Stimulated activated CD8-positive, alpha-beta memory T cell treated with anti-CD3 and anti-CD28 coated beads, Interleukin-12 subunit alpha, Interleukin-12 subunit beta, amount 100 ng/mL, for 4 hours (primary cell): ENCODE measurements at places on chromosomes 2 and 18.

DNA sequence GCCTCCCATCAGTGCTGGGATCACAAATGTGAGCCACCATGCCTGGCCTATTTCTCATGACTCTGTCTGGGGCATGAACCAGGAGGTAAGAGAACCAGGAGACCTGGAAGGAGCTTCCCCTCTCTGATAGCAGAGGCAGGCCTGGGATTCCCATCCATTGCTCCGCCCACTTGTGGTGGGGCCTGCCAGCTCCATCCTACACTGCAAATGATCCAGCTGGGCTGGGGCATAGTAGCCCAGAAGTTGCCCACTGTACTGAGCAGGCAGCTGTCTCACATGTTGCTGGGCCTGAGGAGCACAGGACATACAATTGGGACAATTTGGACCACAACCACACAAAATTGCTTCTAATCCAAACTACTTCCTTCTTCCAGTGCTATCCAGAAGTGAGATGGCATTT lies 91.0 kb downstream of the MARCHF4 start:
- DNase-seq = no peak

GRCh38 chr2:65019675-65020195 lies 30.5 kb downstream of the SLC1A4 start:
- no peak for DNase-seq

DNA sequence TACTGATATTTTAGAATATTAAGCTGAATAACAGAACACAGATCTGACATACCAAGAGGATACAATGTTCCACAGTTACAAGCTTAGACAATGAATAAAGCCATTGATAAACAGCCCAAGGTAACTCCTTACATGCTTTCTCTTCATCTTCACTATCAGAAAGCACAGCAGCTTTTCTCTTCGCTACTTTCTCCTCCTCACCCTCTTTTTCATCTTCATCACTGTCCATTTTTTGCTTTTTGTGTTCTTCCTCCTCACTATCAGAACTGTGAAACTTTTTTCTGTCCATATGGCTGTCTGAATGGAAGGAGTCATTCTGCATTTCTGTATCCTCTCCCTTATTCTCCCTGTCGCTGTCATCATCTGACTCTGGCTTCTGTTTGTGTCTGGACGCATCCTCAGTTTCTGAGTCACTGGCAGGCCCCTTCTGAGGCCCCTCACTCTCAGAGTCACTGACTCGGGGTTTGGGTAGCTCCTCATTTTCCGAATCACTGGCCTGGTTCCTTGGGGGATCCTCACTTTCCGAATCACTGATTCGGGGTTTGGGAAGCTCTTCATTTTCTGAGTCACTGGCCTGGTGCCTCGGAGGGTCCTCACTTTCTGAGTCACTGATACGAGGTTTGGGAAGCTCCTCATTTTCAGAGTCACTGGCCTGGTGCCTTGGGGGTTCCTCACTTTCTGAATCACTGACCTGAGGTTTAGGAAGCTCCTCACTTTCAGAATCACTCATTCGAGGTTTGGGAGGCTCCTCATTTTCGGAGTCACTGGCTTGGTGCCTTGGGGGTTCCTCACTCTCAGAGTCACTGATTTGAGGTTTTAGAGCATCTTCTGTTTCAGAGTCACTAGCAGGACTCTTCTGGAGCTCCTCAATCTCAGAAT lies 21.5 kb downstream of the IWS1 start:
- DNase-seq = no peak

- no peak for DNase-seq
Measured at GRCh38 chr2:229438430-229439159, 167.5 kb upstream of the PID1 start.

- DNase-seq = no peak
Measured at GRCh38 chr2:179538406-179539123, 273.9 kb upstream of the SESTD1 start.

DNA sequence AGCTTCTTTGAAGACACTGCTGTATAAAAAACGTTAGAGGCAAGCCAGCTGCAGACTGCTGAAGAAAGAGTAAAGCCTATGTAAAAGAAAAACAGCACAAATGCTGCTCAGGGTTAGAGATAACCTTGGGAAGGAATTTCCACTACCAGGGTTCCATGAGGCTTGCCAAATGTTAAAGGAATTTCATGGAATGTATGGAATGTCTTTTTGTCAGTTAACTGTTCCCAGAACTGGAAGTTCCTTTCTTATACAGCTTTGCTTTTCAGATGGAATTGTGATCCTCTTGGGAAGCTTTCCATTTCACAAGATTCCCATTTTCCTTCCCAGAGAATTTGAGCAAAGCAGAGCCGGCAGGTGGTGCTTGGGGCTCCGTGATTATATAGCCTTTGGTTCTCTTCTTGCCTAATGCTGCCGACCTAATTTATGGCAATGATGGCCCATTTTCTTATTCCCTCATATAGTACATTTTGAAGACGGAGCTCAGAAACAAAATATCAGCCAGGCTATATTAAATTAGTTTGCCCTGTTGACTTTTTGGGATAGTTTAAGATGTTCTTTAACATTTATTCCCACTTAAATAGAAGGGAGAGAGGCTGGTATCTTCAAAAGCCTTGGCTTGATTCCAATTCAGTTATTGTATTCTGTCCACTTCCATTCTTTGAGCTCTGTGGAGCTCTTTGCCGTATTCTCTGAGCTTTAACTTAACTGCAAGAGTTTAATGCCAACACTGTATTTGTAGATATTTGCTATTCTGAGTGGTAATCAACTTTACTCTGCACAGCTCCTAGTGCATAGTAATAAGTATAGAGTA lies 162.3 kb downstream of the PHLPP1 start:
- no peak for DNase-seq

GRCh38 chr2:170739507-170740046 lies 24.4 kb downstream of the SP5 start:
- no peak for DNase-seq

DNA sequence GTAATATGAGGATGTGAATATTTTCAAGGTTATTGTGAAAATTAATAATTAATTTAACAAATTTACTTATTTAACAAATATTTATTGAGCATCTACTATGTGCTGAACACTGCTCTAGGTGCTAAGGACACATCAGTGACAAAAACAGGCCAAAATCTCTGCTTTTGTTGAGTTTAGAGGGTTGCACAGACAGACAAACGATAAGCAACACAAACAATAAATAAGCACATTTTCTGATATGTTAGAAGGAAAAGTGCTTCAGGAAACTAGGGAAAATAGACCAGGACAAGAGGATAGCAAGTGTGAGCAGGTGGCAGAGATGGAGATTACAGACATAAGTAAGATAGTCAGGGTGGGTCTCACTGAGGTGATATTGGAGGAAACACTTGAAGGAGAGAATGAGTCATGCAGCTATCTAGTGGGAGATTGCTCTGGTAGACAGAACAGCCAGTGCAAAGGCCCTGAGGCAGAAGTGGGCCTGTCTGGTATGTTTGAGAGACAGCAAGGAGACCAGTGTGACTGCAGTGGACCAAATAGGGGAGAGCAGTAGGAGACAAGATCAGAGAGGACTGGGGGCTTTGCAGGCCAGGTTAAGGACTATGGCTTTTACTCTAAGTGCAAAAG lies 38.3 kb downstream of the SFXN5 start:
- no peak for DNase-seq

- DNase-seq = no peak
Measured at GRCh38 chr18:39870591-39870990, 2084.4 kb upstream of the PIK3C3 start.

DNA sequence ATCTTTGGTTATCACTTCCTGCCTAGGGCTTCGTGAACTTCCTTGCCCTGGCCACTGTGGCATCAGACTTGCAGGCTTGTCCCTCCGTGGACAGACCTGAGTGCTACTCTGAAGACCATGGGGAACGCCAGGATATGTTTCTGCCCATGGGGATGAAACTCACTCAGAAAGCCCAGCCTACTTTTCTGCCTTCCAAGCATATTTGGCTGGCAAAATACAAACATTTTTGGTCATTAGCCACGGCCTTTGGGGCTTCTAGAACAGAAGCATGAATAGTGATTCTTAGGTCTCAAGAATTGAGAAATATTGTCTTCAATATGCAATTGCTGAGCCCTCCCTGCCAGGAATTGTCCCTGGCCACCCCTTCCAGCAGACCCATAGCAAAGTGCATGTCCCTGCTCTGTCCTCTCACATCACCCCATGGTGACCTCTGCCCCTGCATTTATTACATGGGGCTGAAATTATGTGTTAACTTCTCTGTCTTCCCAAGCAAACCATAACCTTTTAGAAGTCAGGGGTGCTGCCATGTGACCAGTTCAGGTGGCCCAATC lies 152.4 kb downstream of the OSR1 start:
- DNase-seq = no peak

- no peak for DNase-seq
Measured at GRCh38 chr18:2909431-2910140, 62.8 kb downstream of the EMILIN2 start.

GRCh38 chr2:221420245-221420644 lies 151.9 kb downstream of the EPHA4 start:
- DNase-seq = no peak

DNA sequence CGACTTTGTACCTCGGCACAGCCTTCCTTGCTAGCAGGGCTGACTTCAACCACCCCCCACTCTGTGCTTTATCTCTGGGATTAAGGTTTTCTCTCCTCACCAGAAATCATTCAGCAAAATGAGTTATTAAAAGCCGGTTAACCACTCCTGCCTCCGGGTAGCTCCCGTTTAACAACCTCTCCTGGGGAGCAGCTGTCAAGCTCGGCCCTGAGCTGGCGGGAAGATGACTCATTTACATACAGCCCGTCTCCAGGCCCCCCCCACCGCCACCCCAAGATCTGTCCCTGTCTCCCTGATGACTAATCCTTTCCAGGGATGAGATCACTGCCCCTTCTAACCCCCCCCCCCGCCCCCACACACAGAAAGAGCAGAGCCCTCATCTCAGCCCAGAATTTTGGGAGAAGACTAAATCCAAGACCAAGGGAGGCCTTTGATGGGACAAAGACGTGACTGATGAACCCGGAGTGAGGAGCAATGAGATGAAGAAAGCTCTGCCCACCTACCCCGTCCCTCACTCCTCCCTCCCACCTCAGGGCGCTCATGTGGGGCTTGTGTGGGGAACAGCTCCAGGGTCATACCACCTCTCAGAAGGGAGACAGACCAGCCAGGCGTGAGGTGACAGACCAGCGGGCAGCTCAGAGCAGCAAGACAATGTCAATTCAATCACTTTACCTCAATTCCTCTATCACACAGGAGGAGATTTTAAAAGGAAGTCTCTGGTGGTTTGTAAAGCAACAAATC lies 131.4 kb downstream of the MSH2 start:
- no peak for DNase-seq

- no peak for DNase-seq
Measured at GRCh38 chr2:223101340-223102039, 49.5 kb downstream of the KCNE4 start.

GRCh38 chr2:95284886-95285541 lies 10.8 kb downstream of the PROM2 start:
- no peak for DNase-seq

- DNase-seq = no peak
Measured at GRCh38 chr2:82790206-82791021, 1668.7 kb downstream of the SUCLG1 start.

- DNase-seq = no peak
Measured at GRCh38 chr2:239145601-239146000, 255.2 kb downstream of the HDAC4 start.

- DNase-seq = no peak
Measured at GRCh38 chr18:30970196-30970816, 72.2 kb downstream of the DSC3 start.

DNA sequence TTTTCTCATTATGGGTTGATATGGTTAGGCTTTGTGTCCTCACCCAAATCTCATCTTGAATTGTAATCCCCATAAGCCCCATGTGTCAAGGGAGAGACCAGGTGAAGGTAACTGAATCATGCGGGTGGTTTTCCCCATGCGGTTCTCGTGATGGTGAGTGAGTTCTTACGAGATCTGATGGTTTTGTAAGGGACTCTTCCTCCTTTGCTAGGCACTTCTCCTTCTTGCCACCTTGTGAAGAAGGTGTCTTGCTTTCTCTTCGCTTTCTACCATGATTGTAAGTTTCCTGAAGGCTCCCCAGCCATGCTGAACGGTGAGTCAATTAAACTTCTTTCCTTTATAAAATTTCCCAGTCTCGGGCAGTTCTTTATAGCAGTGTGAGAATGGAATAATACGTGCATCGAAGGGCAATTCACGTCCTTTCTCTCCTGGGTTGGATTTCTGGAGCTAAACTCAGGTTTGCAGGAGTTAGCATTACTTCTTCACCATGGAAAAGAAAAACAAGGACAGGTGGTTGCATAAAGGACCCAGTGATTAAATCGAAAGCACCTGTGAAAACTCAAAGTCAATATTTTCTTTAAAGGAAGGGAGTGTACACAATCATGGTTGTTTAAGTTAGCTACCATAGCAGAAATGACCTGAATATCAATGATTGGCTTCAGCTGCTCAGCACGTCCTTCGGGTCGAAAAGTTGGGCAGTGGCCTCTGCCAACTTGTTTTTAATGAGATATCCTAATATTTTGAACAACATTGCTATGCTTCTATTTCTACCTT lies 54.1 kb downstream of the CDC42EP3 start:
- no peak for DNase-seq

DNA sequence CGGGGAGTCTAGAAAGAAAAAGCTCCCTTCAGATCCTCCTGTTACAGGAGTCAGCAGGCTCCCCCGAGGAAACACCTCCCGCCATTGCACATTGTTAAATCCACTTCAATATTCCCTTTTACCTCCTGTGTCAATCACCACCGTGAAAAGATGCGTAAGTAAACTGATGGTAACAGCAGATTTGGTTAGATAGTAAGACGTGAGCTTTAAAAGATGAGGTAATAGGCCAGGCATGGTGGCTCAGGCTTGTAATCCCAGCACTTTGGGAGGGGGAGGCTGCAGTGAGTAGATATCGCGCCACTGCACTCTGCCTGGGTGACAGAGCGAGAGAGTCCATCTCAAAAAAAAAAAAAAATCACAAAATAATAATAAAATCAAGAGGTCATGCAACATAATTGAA lies 15.2 kb upstream of the NCL start:
- no peak for DNase-seq

GRCh38 chr18:59705145-59705544 lies 7.9 kb upstream of the CCBE1 start:
- no peak for DNase-seq

DNA sequence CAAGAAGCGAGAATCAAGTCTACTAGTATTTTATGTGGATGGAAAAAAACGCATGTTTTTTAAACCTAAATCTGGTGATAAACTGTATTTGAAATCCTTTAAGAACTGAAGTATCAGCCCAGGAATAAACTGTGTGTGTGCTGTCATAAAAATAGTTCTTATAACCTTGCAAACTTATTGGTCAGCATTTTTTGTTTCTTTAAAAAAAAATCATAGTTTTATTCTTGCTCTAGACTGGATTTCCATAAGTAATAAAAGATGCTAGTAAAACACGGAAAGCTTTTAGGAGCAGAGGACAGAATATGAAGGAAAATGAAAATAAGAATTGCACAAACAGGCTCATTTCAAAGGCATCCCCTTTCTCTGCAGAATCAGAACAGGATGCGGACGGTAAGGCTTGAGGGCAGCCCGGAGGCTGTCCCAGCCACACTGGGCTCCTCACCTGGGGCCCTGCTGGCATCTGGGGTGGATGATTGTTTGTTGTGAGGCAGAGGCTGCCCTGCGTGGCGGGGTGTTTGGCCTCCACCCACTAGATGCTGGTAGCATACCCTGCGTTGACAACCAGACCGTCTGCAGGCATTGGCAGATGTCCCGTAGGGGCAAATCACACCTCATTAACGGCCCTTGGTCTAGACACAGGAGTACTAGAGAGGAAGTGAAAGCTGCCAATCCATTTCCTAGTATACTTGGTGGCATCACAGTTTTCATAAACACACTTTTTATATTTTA lies 52.5 kb downstream of the MBP start:
- no peak for DNase-seq
